Stimulated activated CD4-positive, alpha-beta T cell treated with anti-CD3 and anti-CD28 coated beads, TNF-alpha, amount 100 ng/mL, for 4 hours (primary cell): ENCODE measurements at places on chromosomes 12 and 14.

DNA sequence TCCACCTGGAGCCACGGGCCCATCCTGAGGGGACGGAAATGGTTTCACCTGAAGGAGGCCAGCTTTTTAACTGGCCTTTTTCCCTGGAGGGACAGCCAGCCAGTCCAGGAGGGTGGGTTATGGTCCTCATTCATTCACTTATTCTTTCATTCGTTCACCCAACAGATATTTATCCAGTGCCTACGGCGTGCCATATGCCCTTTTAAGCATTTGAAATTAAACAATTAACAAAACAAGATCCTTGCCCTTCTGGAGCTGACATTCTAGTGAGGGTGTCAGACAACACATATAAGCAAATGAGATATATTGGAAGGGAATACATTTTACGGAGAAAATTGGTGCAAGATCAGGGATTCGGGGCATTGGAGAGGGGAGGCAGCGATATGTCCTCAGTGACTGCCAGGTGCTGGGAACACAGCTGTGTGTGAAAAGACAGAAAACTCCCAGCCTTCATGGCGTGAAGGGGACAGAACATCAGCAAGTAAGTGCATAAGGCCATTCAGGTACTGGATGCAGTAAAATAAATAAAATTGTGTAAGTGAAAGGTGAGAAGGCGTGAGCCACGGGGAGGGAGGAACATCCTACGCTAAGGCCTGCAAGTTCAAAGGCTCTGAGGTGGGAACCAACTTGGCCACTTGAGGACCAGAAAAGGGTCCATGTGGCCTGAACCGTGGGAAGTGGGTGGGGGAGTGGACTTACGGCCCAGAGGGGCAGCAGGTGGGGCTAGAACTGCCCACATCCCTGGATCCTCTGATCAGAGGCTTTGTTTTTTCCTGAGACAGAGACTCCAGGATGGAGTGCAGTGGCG lies 684 bp upstream of the ABCB9 start:
- DNase-seq: no peak

- DNase-seq: no peak
Observed at GRCh38 chr12:97805146-97805545, 342.5 kb downstream of the RMST start.

DNA sequence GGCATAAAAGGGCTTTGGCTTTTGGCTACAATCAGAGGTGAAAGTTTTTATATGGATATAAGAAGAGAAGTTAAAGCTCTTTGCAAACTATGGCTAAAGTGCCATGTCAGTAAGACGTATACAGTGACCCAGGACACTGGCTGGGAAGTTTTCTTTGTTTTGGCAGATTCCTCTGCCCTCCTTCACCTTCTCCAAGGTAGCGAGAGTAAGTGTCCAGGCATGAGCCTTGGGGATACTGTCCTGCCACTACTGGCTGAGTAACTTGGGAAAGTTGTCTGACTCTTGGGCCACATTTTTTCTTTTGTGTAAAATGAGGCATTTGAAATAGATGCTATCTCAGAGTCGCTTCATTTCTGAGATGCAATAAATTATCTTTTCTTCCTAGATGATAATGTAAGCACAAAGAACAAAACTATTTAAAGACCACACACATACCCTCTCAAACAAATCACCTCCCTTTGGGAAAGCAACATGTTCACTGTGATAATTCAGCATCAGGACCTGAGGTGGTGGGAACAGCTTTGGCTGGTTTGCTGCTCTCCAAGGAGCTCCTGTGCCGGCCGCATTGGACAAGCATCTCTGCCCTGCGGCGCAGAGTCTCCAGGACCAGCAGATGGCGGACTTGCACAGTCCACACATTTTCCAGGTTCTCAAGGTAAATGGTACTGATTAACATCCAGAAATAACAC lies 106.3 kb downstream of the PTCSC3 start:
- DNase-seq: no peak

DNA sequence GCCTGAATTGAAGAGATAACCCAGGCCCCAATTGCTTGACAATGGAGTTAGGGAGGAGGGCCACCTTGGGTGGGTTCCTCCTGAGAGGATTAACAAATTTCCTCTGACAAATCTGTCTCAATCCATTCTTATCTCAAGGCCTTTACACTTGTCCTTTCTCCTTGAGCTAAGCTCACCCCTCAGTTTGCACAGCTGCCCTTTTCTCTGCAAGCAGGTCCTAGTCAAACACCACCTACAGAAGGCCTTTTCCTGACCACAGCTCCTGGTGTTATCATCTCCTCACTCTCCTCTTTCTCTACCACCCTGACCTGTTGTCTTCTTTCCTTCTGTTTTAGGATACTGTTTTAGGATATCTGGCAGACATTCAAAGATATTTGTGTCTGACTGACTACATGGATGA lies 26.4 kb upstream of the GSC start:
- DNase-seq: no peak

DNA sequence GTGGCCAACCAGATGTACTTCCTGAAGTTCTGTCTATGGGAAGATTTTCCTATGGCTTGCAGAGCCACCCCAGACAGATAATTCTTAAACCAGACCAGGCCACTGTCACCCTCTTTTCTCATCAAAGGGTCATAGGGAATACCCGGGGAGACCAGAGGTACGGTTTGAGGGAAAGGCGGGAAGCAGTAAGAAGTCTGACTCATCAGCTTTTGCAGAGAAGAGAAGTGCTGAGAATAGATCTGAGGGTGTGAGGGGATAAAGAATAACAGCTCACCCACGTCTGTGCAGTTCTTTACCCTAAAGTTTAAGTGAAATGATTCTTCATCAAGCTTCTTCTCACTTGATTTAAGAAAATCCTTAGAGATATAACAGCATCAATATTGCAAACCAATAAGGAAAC lies 21.3 kb upstream of the POC1B start:
- no peak for DNase-seq

DNA sequence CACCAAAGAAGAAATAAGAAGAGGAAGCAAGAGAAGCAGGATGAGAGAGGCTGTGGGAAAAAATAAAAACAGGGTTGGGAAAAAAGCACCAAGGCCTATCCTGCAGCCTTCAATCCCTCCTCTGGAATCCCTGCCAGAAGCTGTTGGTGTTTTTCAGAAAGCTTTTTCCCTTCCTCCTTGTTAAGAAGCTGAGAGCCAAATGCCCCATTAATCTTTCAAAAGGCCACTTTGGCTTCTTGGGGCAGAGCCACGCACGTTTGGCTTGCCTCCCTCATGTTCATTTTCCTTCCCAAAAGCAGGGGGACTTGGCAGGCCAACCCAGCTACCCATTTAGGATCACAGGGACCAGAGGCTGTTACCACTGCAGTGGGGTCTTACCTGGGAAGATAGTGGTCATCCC lies 365.3 kb downstream of the NUAK1 start:
- no peak for DNase-seq

- no peak for DNase-seq
Observed at GRCh38 chr14:75570797-75571196, 7.6 kb upstream of the FLVCR2 start.

DNA sequence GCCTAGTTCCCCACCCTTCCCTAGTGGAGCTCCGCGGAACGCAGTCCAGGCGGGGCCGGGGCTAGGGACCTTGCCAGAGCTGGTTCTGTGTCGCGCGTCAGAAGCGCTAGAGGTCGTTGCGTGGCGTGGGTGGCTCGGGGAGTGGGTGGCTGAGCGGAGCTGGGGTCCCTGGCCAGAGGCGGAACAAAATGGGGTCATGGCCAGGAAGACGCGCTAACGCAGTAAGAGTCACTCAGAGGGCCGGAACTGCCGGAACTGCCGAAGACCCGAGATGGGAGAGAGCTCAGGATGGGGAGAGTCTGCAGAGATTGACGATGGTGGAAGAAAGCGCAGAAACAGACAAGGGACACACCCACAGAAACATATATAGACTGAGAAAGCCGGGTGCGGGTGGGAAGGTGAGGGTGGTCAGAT lies 4.8 kb downstream of the DGKA start:
- DNase-seq: no peak

DNA sequence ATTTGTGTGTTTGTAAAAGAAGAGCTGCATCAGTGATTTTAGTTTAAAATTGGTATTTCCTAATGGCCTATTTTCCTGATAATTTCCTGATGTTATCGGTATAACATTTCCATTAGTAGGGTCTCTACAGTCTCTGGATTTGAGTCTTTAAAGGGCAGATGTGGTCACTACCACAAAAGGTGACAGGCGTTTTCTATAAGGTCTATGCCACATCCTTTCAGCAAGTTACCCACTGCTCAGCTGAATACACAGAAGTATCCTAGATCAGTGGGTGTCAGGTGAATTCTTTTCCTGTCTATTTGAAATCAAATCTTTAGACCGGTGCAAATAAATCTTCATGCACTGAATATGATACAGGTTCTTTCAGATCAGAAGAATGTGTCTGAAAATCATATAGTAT lies 90.2 kb downstream of the LIN7A start:
- no peak for DNase-seq

GRCh38 chr12:107681455-107681835 lies 4.2 kb upstream of the PWP1 start:
- no peak for DNase-seq

DNA sequence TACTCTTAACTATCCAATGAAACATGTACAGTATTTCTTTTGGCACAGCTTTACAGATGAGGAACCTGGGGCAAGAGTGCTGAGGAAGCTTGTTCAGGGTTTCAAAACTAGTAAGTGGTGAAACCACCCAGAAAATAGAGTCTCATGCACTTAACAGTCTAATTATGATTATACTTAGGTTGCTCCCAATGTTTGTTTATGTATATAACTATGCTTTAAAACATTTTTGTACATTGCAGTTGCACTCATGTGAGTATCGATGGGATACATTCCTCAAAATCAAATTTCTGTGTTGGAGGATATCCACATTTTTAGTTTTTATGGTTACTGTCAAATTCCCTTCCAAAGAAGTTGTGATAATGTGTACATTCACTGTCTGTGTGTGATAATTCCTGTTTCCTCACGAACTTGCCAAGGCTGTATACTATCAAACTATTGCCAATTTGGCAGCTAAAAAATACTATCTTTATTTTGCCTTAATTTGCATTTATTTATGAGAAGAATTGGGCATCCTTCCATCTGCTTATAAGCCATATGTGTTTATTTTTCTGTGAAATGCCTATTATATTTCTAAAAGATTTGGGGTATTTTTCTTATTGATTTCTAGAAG lies 143.9 kb upstream of the SSTR1 start:
- no peak for DNase-seq

DNA sequence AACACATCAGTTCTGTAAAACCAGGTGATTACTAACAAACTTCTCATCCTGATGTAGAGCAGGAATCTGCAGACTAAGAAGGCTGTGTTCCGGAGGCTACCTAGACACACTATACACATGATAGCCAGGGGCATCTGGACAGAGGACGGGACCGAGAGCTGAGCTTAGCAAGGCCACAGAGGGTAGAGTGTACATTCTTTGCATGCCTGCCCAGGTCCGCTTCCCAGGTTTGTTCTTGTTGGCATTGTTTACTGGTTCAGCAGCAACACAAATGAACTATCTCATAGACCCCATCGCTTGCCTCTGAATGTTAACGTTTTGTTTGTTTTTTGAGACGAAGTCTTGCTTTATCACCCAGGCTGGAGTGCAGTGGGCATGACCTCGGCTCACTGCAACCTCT lies 17.7 kb upstream of the TEAD4 start:
- no peak for DNase-seq
